ENCODE measurements at places on chromosomes 7 and 10.

DNA sequence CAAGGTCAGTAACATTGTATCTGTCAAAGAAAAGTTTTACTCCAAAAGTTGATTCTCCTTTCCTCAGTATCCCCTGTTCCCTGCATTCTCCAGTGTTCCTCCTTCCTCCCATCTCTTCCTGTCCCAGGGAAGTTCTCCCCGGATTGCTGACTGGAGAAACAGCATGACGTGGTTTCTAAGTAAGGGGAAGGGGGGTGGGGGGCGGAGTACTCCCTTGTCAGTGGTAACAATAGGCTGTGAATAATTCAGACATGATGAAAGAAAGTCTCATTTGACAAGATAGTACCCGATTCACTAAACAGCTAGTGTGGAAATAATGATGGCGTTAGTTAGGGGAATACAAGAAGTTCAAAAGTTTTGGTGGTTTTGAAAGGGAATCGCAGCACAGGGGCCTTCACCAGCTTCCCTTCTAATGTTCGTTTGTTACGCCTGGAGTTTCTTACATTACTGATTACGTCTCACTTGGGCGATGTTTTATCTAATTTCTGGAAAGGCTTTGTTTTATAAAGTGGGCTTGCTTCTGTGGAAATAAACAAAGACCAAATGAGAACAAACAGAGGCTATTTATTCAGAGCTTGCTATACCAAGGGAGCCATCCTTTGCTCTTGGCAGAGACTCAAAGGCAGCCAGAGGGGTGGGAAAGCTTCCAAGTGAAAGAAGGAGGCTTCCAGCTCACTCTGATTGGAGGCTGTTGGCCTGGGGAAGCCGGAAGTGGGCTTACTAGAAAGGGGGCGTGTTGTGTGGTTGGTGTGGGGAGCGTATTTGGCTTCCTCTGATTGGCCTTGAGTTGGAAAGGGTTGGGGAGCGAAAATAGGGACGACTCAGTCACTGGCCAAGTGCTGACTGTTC lies 453.7 kb downstream of the SDK1 start:
- no peak for DNase-seq

DNA sequence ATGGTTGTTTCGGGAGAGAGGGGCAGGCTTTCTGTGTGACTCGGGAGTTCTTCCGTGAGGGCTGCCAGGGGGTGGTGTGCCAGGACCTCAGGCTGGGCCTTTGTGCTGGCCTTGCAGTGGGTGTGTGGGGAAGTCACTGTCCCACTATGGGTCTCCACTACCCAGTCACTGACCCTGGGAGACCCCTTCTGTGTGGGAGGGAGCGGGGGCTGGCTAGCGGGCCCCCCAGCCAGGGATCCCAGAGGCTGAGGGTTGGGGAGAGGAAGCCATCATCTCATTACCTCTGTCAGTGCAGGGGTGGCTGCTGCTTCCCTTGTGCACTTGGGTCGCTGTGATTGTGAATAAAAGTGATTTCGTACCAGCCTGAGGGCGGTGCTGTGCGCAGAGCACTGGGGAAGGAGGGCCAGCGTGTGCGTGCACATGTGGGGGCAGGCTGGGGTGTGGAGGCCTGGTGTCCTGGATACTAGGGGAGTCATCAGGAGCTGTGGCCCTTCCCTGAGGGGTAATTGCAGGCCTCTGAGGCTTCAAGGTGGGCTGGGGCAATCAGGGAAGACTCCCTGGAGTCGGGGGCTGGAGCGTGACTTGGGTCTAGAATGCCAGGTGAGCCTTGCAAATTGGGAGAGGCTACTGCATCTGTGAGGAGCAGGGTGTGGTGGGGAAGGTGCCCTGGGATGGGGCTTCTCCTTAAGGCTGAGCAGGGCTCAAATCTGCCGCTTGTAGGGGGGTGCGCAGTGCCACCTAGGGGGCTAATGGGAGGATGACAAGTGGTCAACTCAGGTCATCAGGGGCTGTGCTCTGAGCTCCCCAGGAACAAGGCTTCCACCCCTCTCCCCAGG lies 98.9 kb downstream of the NEURL1 start:
- peak; percentile 74 for DNase-seq

GRCh38 chr7:159065852-159066480 lies 78.7 kb downstream of the VIPR2 start:
- peak; percentile 28 for DNase-seq

DNA sequence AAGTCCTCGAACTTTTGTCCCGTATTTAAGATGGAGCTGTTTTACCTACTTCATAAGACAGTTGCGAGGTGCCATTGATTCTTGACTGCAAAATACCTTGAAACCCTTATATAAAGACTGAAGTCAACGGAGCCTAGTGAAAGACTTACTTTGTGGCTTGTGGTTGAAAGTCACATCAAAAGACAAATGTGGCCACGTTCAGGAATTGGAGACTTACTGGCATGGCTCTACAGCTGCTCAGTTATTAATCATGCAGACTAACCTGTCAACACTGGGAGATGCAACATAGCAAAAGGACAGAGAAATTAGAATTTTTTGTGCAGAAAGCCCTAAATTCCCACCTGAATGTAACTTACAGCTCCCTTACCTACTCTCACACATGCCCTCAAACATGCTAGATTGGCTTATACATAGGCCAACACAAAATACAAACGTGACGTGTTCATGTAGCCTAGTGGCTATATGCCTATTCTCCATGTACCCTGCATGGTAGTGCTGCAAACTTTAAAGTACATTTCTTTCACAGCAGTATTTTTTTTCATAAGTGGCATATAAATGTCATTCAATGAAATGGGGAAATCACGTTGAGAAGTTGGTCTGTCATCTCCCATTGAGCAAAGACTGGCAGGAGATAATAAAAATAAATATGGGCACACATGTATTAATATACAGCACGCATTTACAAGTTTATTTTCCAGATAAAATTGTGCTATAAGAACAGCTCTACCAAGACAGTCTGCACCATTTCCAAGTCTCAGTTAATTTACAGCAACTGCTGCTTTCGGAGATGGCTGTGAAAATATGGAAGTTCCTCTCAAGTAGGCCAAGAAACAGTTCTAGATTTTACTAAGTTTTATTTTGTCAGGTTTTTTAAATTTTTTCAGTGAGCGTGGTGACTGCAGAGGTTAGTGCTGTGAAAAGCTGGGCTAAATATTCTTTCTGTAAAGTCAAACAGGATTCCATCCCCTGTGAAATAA lies 170.4 kb upstream of the C7orf33 start:
- no peak for DNase-seq
